ENCODE measurements at places on chromosomes 6 and 20. TPM values are rescaled to one million over a fixed set of nuclear protein-coding genes. Genes with fewer than 3 reads are reported as not detected.

Gene SPATA2
- total RNA-seq = 9.4 TPM

Gene PTGIS
- not detected for total RNA-seq

Gene KCNG1
- 7.4 TPM for total RNA-seq

Gene KCNQ2
- total RNA-seq = not detected

Gene ARHGAP40
- not detected for total RNA-seq

Gene OPRL1
- total RNA-seq = 1.4 TPM

Gene OPN5
- not detected for total RNA-seq

Gene MSH5
- total RNA-seq = 35.4 TPM

Gene FABP7
- total RNA-seq = not detected

Gene HS3ST5
- not detected for total RNA-seq

Gene NNAT
- 0.40 TPM for total RNA-seq

Gene BPHL
- total RNA-seq = 10.5 TPM

Gene GRM1
- not detected for total RNA-seq

Gene ARID1B
- total RNA-seq = 248 TPM

Gene FKBP1A
- 128 TPM for total RNA-seq

Gene TSBP1
- not detected for total RNA-seq

Gene CD24
- 49.3 TPM for total RNA-seq

Gene FAM83C
- total RNA-seq = not detected

Gene VIP
- total RNA-seq = not detected

Gene FOXS1
- not detected for total RNA-seq

Gene RBM24
- total RNA-seq = not detected

Gene TUBB2B
- total RNA-seq = not detected

Gene GMPR
- 0.47 TPM for total RNA-seq

Gene COL11A2
- 0.32 TPM for total RNA-seq

Gene CCR6
- total RNA-seq = 26.2 TPM

Gene GABRR1
- not detected for total RNA-seq

Gene ZKSCAN8
- 40.2 TPM for total RNA-seq

Gene ADGB
- not detected for total RNA-seq

Gene PROKR2
- total RNA-seq = not detected

Gene CLVS2
- total RNA-seq = not detected

Gene PAK1IP1
- total RNA-seq = 18.3 TPM

Gene SRMS
- total RNA-seq = not detected

Gene BEND3
- 3.5 TPM for total RNA-seq

Gene MYB
- 2.8 TPM for total RNA-seq

Gene DACT2
- not detected for total RNA-seq

Gene PRSS35
- total RNA-seq = not detected

Gene MATN4
- not detected for total RNA-seq

All from activated B cell treated with CpG ODN at 0.5 μM for 24 hours (primary cell).